DMS79 (cell line): ENCODE measurements at places on chromosomes 1 and 21.

GRCh38 chr21:27134516-27134915 is 167.6 kb upstream of the ADAMTS5 start:
- no peak for DNase-seq

DNA sequence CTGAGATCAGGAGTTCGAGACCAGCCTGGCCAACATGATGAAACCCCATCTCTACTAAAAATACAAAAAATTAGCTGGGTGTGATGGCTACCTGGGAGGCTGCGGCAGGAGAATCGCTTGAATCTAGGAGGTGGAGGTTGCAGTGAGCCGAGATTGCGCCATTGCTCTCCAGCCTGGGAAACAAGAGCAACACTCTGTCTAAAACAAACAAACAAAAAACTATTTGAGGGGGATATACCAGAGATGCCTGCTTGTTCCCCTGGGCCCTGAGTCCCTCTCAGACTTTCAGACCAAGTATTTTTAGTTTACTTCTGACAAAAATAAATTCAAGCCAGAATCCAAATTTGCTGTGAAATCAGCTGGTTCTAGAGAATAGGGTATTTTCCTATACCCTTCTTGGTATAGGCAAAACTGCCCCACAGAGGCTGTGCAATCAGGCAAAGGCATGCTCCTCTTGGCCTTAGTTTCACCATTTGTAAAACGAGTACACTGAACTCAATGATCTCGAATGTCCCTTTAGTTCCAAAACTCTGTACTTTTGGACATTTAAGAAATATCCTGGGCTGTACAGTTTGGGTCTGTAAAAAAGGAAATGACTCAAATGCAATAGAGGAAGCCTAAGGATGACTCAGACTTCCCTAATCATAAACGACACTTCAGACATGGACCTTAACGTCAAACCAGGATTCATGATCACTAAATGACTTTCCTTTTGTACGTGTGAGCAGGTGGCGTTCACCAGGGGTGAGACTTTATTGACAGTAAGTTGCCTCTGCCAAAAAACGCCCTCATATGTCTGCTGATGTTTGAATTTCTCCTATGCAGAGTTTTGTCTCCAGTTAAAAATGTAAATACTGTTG is 16.1 kb downstream of the ENSA start:
- no peak for DNase-seq

- no peak for DNase-seq
These were observed 157.6 kb downstream of the PGBD5 start for GRCh38 chr1:230268371-230269170.

DNA sequence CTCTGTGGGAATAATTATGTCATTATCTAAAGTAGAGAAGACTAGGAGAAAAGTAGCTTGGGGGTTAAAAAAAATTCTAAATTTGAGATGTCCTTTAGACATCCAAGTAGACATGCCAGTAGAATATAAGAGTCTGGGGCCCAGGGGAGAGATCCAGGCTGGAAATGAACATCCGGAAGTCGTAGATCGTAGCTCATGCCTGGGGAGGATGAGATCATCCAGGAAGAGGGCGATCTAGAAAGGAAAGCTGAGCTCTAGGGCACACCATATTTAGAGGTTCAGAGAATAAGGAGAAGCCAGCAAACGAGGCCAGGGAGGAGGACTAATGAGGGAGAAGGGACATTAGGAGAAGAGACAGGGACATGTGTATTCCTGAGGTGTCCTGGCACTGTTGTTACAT is 12.2 kb downstream of the NGF start:
- DNase-seq, result no peak

DNA sequence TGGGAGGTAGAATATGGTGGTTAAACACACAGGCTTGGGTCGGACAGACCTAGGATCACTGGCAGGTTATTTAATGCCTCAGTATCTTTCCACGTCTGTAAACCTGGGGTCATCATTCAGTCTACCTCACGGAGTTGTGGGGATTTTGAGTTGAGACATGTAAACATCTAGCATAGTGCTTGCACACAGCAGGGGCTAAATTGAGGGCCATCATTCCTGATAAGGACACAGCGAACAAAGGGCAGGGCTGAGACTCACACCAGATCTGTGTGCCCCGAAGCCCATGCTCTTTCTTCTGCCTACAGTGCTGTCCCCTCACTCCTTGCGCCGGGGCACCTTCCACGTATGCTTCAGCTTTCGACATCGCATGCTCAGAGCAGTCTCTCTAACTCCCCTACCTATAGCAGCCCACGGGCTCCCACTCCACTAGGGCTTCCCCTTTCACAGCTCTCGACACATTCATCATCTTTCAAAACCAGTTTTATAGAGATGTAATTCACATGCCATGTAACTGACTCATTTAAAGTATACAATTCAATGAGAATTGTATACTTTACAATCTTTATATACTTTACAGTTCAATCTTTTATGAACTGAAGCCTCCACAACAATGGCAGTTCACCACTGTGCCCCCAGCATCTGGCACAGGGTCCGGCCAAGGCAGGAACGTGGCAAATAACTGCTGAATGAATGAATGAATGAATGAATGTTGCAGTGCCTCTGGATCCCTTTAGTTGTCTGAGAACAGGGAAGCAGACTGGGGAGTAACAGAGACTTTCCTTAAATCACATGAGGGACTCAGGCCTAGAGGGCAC is 48.0 kb downstream of the GPR161 start:
- DNase-seq, result no peak

- no peak for DNase-seq
These were observed 124.7 kb downstream of the TYW3 start for GRCh38 chr1:74857676-74858075.

GRCh38 chr21:37227071-37228002 is 39.8 kb downstream of the VPS26C start:
- no peak for DNase-seq

DNA sequence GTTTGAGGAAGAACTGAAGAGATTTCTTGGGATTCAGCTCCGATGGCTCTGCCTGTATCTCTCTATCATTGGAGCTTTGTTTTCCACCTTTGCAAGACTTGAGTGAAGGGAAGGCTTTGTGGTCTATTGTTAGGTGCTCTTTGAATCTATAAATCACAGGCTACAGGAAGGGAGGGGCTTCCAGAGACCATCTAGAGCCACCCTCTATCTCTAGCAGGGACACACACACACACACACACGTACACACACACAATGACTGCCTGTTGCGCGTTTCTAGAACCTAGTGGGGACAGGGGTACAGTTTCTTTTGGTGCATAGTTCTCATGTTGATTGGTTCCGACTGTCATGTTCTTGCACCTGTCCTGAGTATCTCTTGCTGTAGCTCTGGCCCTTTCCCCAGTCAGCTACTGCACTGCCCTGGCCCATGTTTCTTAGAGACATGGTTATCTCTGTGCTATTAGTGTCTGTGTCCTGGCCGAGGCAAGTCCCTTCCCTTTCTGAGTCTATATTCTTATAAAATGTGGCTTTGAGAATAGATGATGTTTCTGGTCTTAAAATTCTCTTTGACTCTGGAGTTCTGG is 60.7 kb downstream of the MAN1C1 start:
- no peak for DNase-seq

GRCh38 chr21:15022608-15023261 is 42.1 kb downstream of the NRIP1 start:
- DNase-seq, result no peak

DNA sequence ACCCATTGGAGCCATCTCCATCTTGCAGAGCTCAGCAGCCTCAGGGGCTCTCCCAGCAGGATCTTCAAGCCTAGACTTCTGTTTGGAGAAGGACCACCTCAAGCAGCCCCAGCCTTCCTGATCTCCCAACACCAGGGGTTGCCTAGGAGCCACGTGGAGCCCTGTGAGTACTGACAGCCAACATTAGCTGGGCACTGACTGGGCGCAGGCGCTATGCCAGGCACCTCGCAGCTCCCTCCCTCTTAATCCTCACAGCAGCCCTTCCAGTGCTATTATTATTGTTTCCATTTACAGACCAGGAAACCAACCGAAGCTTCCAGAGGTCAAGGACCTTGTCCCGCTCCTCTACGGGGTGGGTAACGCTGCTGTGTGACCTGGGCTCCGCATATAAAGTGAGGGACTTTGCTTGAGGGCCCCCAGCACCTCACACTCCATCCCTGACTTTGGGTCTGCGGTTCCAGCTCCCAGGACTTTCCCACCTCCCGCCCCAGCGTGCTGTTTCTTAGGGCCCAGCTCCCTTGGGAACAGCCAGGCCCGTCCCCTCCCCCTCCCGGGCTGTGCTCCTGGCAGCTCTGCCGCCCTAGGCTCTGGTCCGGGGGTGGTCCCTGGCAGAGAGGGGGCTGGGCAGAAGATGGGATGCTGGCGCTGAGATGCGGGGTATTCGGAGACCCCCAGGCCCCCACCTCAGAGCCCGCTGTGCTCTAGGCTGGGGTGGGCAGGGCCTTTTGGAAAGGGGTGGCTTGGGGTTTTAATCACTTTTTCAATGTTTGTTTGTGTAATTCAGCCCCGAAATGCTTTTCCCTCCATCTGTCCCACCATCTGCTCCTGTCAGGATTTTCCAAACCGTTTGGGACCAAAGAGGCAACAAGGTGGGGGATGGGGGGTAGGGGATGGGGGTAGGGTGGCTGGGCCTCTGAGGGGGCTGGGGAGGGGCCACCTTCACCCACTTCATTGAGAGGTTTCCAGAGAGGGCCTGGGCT is 4.1 kb upstream of the HPCA start:
- DNase-seq, result peak; percentile 8

- no peak for DNase-seq
These were observed 96.0 kb upstream of the GNG4 start for GRCh38 chr1:235745503-235746136.

- DNase-seq, result no peak
These were observed 1.3 kb upstream of the HES4 start for GRCh38 chr1:1001057-1001783.

- no peak for DNase-seq
These were observed 63.0 kb downstream of the SLC37A1 start for GRCh38 chr21:42576639-42577038.

GRCh38 chr1:220776254-220776653 is 10.5 kb upstream of the MTARC1 start:
- DNase-seq, result no peak

DNA sequence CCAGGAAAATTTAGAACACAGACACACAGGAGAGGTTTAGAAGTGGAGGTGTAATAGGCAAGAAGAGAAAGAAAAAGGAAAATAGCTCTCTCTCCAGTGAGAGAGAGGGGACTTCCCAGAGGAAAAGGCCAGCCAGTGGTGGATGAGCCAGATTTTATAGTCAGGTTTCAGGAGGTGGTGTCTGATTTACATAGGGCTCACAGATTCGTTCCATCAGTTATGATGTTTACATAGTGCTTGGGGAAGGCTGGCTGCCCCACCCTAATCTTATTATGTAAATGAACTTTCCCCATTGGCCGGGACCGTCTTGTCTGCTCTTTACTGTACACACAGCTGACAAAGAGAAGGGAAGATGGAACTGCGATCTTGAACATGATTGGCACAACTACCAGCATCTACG is 797.3 kb downstream of the PLA2G4A start:
- DNase-seq, result no peak

GRCh38 chr1:55886856-55887712 is 671.9 kb upstream of the USP24 start:
- DNase-seq, result no peak

- no peak for DNase-seq
These were observed 54.1 kb downstream of the LUZP1 start for GRCh38 chr1:23114424-23115079.

- DNase-seq, result no peak
These were observed 183.6 kb downstream of the DYRK1A start for GRCh38 chr21:37550157-37550556.

- DNase-seq, result no peak
These were observed 98.5 kb upstream of the HIVEP3 start for GRCh38 chr1:42017259-42017658.

- DNase-seq, result peak; percentile 47
These were observed 720 bp upstream of the TMCC2 start for GRCh38 chr1:205226868-205227583.

DNA sequence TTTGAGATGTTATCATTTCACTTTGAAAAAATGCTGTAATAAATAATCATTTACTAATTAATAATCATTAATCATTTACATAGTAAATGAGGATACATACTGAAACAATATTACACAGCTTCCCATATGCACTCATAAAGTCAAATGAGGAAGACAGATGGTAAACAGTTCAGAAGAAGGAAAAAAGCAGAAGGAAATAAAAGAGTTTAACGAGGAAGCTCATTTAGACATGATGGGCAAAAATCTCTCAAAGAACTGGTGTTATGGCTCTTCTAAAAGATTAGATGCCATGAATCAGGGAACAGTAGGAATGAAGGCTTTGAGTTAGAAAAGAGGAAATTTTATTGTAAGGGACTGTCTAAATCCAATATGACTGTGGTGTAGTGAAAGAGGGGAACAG is 347.6 kb downstream of the PTPRC start:
- no peak for DNase-seq

DNA sequence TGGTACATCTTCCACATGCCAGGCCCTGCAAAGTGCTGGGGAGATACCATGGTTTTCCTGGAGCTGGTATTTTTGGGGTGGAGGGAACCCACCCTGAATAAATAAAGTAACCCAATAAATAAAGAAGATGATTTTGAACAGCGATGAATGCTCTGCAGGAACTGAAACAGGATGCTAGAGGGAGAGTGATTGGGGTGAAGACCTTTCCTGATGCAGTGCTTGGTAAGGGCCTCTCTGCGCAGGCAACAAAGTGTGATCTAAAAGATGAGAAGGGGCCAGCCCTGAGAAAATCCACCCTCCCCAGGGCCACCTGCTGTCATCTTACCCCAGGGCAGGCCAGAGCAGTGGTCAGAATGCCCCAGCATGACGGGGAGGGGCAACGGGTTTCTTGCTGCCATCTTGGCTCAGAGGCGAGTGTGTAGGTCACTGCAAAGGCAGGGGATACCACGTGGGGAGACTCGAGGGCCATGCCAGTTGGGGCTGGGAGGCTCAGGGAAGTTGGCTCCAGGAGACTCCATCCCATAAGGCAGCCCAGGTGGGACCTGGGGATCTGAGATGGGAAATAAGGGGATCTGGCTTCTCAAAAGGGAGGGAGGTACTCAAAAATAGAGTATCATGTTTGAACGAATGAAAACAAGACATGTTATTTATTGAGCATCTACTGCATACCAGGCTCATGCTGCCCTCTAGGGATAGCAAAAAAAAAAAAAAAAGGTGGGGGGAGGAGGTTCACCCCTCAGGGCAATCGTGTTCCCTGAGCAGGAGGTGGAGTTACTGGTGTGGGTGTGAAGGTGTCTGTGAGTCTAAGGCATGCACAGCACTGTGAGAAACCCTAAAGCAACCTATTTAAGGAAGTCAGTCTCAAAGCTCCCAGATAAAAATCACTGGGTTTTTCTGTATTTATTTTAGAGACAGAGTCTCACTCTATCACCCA is 2.8 kb downstream of the SRARP start:
- DNase-seq, result no peak

DNA sequence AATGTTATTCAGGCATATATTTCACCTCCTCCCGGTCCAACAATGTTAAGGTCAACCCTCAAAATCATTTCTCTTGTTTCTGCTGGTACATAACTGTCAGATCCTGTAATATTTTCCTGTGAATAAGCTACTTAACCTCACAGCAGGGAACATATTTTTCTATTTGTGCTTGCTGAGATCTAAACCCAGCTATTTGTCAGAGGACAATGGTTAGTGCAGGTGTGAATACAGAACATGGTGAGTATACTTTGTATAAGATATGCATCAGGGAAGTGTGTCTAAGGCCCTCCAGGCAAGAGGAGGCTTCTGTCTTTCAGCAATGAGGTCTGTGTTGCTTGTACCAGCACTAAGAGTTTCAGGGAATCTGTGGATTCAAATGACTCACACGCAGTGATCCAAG is 970.6 kb downstream of the NCAM2 start:
- no peak for DNase-seq

- DNase-seq, result no peak
These were observed 769 bp downstream of the GPSM2 start for GRCh38 chr1:108877348-108878159.

GRCh38 chr1:209038735-209039134 is 544.8 kb upstream of the CAMK1G start:
- no peak for DNase-seq

- no peak for DNase-seq
These were observed 30.9 kb upstream of the CACYBP start for GRCh38 chr1:174968750-174969244.
